ENCODE measurements at places on chromosomes 11 and 22.

DNA sequence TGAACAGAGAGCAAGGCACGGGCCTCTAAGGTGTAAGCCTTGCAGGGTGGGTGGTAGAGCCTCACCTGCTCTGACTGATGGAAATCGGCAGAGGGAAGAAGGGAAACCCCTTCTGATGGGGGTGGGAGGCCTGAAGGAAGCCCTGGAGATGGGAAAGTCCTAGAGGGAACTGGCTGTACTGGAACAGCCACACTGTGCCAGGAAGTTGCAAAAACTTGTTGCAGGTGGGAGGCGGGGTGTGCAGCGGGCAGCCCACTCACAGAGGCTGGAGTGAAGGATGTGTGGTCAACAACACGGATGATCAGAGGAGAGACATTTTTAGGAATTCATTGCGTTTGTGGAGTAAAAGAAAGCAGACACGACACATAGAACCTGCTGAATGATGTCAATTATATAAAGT lies 91.3 kb downstream of the ZC3H12C start:
- DNase-seq = no peak

- no peak for DNase-seq
Observed at GRCh38 chr11:63764340-63764678, 4.3 kb downstream of the ZFTA start.

- DNase-seq = no peak
Observed at GRCh38 chr11:112941104-112941503, 20.1 kb upstream of the NCAM1 start.

DNA sequence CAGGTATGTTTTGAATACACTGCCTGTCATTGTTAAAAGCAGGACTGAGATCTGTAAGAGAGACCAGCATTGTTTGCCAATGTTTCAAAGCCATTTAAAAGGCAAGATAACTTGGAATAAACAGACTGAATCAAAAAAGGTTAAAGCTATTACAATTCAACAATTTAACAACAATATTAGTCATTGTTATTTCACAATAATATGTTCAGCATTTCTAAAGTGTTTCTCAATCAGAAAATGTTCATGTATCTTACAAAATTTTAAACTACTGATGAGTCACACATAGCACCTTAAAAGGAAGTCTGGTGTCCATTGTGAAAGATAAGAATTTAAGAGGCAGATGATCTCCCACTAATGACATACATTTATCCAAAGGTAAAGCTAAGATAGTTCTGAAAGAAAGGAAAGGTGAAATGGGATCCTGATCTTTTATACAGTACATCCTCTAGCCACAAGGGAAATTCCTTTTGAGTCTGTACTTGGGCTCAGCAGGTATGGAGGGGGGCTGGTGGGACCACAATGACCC lies 79.7 kb downstream of the MAML2 start:
- peak; percentile 79 for DNase-seq

- peak; percentile 43 for DNase-seq
Observed at GRCh38 chr11:131136486-131136885, 220.2 kb upstream of the SNX19 start.

- DNase-seq = peak; percentile 46
Observed at GRCh38 chr11:10742460-10743208, 8.4 kb upstream of the CTR9 start.

DNA sequence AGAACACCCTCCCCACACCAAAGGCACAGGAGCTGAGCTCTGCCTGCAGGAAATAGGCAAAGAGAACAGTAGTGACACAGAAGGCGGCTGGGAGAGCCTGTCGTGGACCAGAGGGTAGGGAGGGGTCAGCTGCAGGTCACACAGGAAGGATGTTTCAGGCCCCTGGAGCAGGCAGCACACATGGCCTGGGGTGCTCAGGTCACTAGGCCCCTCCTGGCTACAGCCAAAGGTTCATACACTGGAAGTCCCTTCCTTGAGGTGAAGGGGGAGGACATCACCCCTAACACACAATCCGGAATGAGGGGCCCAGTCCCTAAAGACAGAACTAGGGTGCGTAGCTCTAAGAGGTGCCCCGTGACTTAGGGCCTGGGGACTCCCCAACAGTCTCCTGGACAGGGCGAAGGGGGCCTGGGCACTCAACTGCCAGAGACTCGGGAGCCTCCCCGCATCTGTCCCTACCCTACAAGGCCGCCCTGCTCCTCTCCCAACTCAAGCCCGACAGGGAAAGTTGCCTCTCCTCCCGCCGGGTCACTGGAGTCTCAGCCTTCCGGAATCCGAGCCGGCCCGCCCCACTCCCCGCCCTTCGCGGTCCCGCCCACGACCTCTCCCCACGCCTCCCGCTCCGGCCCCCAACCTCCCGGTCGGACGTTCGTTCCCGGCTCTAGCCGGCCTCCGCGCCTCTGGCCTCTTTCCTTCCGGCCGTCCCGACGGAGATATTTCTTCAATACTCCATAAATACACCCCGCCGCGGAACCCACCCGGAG lies at the start of gene CYB5R2:
Gene CYB5R2 (minus strand): TSS at position 541 of the 764 bp plus-strand sequence. CDS start 675 bp downstream, outside the sequence.
- DNase-seq = peak; percentile 50

DNA sequence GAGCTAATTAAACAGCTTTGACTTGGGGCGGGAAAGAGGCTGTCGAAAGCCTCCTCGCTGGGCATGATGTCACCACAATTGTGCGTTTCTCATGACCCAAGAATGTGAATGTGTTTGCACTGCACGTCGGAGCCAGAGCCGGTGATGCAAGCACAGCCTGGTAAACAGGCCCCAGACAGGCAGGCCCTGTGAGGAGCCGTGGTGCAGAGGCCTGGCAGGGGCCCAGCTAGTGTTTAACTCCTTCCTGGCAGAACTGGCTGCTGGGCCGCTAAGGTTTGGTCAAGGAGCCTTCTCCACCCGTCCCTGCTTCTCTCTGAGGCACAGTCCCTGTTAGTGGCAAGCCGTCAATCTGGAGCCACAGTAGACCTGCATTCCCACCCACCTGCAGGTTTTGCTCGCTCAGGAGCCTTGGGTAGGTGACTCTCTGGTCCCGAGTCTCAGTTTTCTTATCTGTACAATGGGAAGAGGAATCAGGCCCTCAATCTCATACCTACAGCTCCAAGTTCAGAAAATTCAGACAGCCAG lies 25.4 kb upstream of the SMTN start:
- peak; percentile 96 for DNase-seq

DNA sequence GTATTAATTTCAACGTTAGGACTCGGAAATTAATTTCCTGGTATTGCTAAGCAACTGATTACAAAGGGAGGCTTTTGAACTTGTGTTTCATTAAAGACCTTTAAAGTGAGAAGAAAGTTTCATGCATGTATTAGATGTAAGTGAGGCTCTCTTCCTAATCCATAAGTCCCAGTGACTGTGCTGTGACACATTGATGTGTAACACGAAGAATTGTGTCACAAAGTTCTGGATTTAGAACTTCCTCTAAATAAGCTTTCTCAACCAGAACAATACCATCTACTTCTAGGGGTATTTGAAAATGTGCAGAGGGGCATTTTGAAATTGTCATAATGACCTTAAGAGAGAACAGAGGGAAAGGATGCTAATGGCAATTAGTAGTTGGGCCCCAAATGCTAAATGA lies 14.4 kb downstream of the DCUN1D5 start:
- no peak for DNase-seq

DNA sequence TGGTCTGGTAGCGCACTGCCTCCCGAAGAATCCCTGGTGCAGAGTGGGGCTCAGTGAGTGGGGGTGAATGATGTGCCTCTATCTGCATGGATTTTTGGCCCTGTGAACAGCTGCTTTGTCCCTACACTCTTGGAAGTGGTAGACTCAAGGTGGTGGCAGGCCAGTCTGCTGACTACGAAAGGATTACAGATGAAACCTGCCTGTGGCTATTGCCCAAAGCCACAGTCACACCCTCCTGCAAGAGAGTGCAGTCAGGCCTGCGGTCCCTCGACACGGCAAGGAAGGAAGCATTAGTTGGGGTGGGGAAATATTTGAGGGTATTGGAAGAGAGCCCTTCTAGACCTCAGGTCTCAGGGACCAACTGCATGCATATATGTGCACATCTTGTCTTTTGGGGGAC lies 63.7 kb downstream of the DSCAML1 start:
- DNase-seq = no peak
